ENCODE measurements at places on chromosomes 7 and 10. TPM values are rescaled to one million over a fixed set of nuclear protein-coding genes. Genes with fewer than 3 reads are reported as not detected.
A peak's percentile ranks its signal among the peaks of the same experiment; 100 is the strongest.

Gene PRSS2
- not detected for total RNA-seq

Gene POLR2J2
- 1.3 TPM for total RNA-seq

Gene RHOBTB1
- 18.9 TPM for total RNA-seq

Gene GPR85
- total RNA-seq: 5.0 TPM

Gene OR13A1
- not detected for total RNA-seq

- no peak for DNase-seq
These were observed 97.2 kb downstream of the PRKCQ start for GRCh38 chr10:6482737-6483357.

- DNase-seq: peak; percentile 89
These were observed 38.9 kb downstream of the BMPR1A start for GRCh38 chr10:86795353-86795752.
